ENCODE measurements at places on chromosomes 16 and 17. TPM values are rescaled to one million over a fixed set of nuclear protein-coding genes. Genes with fewer than 3 reads are reported as not detected.

DNA sequence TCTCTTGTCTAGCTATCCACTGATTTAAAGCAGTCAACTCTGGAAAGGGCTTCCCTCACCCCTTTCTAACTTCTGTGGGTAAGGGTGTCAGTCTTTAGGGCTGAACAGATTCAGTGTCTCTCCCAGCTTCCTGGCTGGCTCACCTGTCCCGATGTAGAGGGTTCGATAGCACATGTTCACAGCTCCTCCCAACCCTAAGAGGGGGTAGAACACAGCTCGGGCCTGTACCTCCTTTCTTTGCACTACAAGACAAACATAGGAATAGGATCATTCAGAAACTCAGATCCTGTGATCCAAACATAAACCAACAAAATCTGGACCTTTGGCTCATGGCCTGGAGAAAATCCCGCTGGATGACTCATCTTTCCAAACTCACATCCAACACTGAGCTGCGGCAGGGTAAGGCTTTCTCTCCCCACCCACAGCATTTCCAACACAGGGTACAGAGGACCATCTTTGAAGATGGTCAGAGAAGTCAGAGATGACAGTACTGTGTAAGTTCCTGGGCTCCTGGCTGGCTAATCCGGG, 5.8 kb upstream of the DHRS13 start:
- peak; percentile 85 for DNase-seq

- DNase-seq, result no peak
Observed at GRCh38 chr17:50059256-50059655, 3.3 kb downstream of the ITGA3 start.

GRCh38 chr17:6437466-6437865, 2.5 kb upstream of the AIPL1 start:
- DNase-seq, result no peak

DNA sequence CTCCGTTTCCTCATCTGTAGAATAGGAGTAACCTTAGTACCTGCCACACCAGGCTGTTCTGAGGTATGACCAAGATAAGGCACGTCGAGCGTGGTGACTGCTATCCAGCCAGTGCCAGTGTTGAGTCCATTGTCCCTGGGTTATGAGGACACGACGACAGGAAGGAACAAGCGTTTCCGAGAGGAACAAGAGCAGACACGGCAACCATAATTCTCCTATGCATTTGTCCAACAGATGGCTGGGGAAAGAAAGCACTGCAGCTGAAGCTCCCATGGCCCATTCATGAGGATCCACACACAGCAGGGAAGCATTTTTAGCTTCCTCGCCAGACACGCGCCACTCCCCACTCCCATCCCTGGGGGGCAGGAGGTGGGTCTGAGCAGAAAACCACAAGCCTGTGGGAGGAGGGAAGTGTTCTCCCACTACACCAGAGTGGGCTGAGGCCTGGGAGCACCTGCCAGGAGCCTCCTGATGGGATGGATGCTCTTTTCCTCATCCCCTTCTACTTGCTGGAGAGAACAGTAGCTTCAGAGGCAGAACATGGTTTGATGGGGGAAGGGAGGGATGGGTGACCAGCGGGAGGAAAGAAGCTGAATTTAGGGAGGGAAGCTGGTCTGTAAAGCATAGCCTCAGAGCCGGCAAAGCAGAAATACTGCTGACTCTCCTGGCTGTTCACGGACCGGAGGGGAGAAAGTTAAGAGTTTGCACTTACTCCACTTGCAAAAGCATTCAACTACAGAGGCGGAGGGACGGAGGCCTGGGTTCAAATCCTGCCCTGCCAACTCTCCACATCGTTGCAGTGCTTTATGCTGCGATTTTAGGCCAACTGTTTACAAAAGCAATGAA, 2.7 kb downstream of the COTL1 start:
- DNase-seq, result peak; percentile 83

DNA sequence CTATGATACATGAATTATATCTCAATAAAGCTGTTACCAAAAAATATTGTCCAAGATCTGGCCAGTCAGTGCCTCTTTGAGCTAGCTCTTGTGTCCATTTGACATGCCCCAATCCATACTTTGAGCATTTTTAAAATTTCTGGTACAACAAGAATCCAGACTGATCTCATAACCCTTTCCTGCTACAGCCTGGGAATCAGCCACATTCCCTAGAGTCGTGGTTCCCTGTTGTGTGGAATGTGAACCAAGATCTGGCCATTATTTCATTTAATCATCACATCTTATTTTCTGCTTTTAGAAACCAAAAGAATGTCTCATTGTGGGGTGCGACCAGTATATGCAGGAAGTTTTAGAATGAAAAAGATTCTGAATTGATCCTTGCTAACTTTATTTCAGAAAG, 34.3 kb upstream of the RPRML start:
- no peak for DNase-seq

- no peak for DNase-seq
Observed at GRCh38 chr16:70712359-70712758, 26.5 kb upstream of the MTSS2 start.

DNA sequence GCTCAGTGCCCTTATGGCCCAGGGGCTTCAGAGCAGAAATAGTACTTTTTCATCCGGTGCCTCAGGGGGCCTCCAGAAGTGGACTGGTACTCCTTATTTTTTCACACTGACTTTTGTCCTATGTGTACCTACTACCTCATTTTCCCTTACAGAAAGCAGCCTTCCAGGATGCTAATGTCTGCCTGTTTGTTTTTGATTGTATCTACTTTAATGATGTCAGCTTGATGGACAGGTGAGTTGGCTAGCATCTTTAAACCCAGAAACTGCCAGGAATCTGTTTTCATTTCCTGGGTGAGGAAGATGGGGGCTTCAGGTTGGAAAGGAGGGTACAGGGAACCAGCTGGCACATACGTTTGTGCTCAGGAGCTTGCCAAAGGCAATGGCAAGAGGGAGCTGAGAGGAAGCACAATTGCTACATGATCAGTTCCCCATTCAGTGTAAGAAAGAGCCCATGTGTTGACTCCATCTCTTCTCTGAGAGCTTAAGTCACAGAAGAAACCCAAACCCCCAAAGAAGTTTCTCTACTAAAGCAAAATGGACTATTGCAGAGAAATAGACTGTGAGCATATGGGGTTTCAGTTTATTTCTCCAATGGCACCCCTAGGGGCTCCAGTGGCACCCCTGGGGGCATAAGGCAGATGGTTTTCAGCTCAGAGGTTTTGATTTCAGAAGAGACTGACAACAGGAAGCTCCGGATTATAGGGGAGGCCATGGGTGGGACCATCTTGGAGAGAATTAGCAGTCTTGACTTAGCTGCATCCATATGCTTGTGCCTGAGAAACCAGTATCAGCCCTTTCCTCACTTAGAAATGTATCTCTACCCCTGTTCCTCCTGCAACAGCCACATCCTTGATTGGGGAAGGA, 16.3 kb downstream of the LIG3 start:
- DNase-seq, result no peak

GRCh38 chr16:35732046-35732810, 2272.8 kb downstream of the TP53TG3F start:
- no peak for DNase-seq

- DNase-seq, result no peak
Observed at GRCh38 chr17:39543664-39544063, 64.1 kb downstream of the NEUROD2 start.

- no peak for DNase-seq
Observed at GRCh38 chr16:86479419-86479818, 30.9 kb upstream of the FOXF1 start.

Gene FKBP10
- 95.7 TPM for total RNA-seq

Gene OTOP3
- not detected for total RNA-seq

Data from lung microvascular endothelial cell (primary cell).